ENCODE measurements at places on chromosomes 5 and 9.

GRCh38 chr9:125558453-125559092 is 148.4 kb downstream of the MAPKAP1 start:
- DNase-seq, result peak; percentile 67

GRCh38 chr9:88511906-88512305 is 23.1 kb upstream of the NXNL2 start:
- no peak for DNase-seq

GRCh38 chr5:96633820-96634219 is 28.4 kb upstream of the CAST start:
- DNase-seq, result no peak

GRCh38 chr5:178353461-178353860 is 120.9 kb upstream of the PHYKPL start:
- no peak for DNase-seq

DNA sequence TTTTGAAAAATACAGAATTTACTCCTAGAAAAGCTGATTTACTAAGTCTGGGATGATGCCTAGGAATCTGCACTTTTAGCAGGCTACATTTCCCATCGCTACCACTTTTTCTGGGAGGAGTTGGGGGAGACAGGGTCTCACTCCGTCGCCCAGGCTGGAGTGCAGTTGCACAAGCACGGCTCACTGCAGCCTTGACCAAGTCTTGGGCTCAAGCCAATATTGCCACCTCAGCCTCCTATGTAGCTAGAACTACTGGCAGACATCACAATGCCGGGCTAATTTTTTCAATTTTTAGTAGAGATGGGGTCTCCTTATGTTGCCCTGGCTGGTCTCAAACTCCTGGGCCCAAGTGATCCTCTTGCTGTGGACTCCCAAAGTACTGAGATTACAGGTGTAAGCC is 85.9 kb downstream of the NR6A1 start:
- DNase-seq, result no peak

GRCh38 chr5:5037674-5038073 is 102.5 kb upstream of the ADAMTS16 start:
- no peak for DNase-seq

DNA sequence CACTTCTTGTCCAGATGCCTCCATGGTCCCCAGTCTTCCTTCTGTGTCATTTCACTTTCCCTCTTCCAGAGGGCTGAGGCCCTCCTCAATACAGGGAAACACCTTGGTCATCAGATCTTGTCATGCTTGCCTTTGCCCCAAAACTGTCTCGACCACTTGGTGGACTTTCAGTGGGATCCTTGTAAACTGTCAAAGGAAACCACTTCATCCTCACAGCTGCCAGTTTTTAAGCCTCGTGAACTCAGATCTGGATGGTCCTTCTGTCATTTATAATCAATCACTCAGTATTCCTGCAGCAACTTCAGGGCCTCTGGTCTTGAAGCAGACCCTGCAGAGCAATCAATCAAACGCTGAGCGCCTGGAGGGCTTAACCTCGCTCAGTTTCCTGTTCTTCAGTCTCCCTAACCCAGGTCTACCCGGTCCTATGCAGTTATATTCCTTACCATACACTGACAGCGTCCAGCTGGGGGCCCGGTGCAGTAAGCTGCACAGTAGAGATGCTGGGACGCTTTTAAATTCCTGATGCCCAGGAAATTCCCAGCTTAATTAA is 74.6 kb downstream of the GOLPH3 start:
- DNase-seq, result no peak

DNA sequence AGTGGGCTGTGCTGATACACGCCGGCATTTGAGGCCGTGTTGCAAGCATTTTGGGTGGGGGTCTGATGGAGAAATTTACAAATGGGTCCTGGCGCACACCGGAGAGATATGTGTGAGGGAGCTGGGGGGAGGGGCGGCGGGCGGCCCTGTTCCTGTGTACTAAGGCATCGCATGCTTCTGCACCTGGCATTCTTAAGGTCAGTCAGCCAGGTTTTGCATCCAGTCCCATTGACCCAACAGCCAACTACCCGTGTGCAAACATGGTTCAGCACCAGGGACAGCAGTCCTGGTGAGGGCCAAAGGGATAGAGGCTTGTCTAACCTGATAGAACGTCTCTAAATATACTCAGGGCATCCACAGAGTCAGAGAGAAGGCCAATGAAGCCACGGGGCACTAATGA is 839 bp downstream of the GABRG2 start:
- DNase-seq, result peak; percentile 3

GRCh38 chr5:6338871-6339270 is 39.5 kb downstream of the MED10 start:
- DNase-seq, result no peak

- DNase-seq, result no peak
Observed at GRCh38 chr5:68115584-68115983, 100.0 kb upstream of the PIK3R1 start.

GRCh38 chr9:70111042-70111602 is 67.5 kb downstream of the MAMDC2 start:
- peak; percentile 56 for DNase-seq

GRCh38 chr9:136728548-136729123 is 14.1 kb downstream of the LCN10 start:
- DNase-seq, result peak; percentile 79

DNA sequence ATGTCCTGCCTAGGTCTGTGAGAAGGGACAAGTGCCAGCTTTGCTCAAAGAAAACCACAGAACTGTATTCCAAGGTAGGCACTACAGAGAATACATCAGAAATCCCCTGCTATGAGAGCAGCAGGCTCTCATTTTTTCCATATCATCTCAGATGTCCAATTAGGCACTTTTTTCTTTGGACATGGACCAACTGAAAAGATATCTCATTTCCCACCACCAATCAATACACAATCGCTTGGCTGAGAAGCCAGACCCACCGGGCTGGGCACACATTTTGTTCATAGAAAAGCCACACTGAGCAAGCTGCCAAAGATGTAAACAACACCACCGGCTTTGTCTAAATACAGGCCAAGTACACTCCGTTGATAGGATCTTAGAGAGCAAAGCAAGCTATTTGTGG is 25.9 kb downstream of the STOM start:
- DNase-seq, result no peak

GRCh38 chr9:136352682-136353081 is 10.9 kb downstream of the DNLZ start:
- DNase-seq, result no peak
